ENCODE measurements at places on chromosomes 7 and 10. TPM values are rescaled to one million over a fixed set of nuclear protein-coding genes. Genes with fewer than 3 reads are reported as not detected.

PRLHR gene
- total RNA-seq = 0.17 TPM

LRRN3 gene
- total RNA-seq = 0.81 TPM

GPR37 gene
- 3.7 TPM for total RNA-seq

ZNF425 gene
- total RNA-seq = 2.8 TPM

GJD4 gene
- total RNA-seq = not detected

PMS2 gene
- 10.5 TPM for total RNA-seq

CFAP46 gene
- 1.0 TPM for total RNA-seq

FAM25C gene
- not detected for total RNA-seq

CRHR2 gene
- total RNA-seq = 0.12 TPM

DNA sequence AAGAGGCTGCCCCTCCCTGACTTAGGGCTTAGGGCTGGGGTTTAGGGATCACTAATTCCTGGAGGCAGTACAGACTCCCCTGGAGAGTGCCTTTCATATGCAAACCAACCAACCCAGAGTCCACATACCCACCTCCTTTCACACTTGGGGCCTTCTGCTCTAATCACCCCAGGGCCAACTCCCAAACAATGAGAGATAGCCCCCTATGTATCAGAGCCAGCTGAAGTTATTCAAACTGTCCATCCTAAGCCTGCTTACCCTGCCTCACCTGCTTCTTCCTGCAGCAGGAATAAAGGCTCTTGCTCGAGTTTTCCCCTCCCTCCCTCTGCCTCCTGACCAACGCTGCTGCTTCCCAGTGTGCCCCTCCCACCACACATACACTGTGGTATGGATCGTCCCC is 51.8 kb upstream of the SLC35G1 start:
- no peak for DNase-seq

GRCh38 chr10:81996927-81997326 is 121.9 kb downstream of the NRG3 start:
- DNase-seq = no peak

GRCh38 chr7:38323156-38323555 is 49.7 kb upstream of the TARP start:
- DNase-seq = no peak

- DNase-seq = peak; percentile 52
These were observed 39.2 kb downstream of the WBP1L start for GRCh38 chr10:102782673-102783551.

- DNase-seq = no peak
These were observed 785.7 kb upstream of the POM121L12 start for GRCh38 chr7:52249741-52250140.

DNA sequence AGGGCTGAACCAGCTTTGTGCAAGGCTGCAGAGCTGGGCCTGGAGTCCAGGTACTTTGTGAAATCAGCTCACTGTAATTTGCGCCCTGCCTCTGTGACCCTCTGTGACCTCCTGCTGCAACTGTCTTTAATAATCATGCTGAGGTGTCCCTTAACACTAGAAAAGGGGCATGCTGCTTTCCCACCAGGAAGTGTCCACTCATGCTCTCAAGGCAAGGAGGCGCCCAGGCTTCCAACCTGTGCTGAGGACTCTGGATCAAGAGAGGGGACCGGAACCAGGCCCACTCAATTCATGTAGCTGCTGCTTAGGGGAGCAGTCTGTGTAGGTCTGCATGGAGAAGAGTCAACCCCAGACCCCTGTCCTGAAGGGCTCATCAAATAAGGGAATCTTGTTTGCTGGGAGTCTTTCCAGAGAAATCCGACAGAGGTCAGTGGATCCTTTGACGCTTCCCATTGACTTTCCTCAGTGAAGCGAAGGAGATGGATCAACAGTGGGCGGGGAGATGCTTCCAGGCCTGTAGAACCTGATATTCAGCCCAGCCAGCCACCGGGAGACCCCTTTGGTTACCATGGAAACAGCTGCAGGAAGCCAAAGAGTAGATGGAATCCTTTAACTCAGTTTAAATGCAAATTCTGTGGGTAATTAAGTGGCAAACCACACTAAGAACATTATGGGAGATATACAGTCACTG is 945.9 kb downstream of the GRID1 start:
- DNase-seq = no peak

DNA sequence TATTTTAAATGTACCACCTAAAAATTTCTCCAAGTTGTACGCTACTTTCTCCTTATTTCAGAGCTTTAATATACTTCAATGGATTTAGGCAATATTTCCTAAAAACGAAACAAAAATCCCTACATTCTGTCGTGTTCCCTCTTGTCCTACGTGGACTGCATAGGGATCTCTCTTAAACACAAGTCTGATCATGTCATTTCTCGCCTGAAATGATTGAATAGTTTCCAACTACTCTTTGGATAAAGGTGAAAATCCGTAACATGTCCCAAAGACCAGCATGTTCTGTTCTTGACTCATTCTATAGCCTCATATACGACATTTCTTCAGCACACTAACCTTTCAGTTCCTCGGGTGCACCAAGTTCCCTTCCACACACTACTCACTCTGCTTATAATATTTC is 17.7 kb upstream of the TPK1 start:
- DNase-seq = no peak

GRCh38 chr7:143181349-143181748 is 1.9 kb upstream of the TAS2R39 start:
- no peak for DNase-seq

DNA sequence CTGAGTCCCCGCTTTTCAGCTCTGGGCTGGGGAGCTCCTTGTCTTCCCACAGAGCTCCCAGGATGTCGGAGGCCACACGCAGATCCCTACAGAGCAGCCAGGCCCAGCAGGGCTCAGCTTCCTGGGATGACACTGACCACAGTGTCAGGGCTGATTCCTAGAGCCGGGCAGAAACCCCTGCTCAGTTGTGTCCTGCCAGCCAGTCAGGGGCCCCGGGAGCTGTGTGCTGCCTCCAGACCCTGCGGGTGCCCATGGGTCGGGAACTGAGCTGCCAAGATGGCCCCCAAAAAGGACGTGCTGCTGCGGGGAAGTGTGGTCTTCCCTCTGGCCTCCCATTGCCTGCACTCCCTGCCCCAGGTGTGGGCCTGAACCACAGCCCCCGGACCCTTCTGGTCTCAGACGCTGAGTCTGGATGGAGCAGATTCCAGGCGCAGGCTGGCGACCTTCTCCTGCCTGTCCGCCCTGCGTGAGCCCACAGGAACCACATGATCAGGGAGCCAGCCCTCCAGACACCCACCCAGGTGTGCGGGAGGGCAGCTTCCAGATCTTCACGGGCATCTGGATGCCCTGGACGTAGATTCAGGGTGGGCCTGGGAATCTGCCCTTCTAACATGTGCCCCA is 217.4 kb downstream of the MAD1L1 start:
- DNase-seq = no peak

- peak; percentile 66 for DNase-seq
These were observed 129.3 kb downstream of the PKD1L1 start for GRCh38 chr7:47818796-47819606.

DNA sequence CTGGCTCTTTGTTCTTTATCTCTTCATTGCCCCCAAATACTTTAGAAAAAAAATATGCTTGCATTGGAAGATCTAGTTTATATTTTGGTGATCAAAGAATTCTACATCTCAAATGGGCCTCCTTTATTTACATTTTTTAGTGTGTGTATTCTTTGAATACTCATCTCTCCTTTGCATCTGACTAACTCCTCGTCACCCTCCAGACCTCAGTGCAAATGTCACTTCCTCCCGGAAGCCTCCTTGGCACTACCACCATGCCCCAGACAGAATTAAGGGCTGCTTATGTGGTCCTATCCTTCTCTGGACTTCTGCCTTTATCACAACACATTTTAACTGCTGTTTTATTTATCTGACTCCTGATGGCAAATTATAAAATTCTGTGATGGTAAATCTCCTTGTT is 52.0 kb upstream of the PPP1R3C start:
- DNase-seq = no peak

DNA sequence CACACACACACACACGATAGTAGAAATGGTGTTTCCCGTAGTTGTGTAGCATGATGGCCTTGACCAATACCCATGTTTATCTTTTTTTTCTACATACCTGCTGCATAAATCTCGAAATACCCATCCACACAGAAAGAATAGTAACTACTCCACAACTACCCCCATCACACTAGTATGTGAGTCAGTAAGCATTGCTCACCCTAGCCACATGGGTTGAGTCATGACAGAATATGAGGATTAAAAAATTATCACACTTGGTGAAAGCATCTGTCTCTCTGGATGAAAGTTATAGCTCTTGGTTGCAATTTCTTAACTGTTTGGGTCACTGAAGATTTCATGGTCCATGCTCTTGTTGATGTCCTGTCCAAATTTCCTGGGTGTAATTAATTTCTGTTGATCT is 103.4 kb upstream of the MDFIC start:
- no peak for DNase-seq

GRCh38 chr10:93152136-93152535 is 78.4 kb downstream of the CYP26A1 start:
- no peak for DNase-seq

- DNase-seq = no peak
These were observed 8.8 kb downstream of the OGDH start for GRCh38 chr7:44615149-44615611.

DNA sequence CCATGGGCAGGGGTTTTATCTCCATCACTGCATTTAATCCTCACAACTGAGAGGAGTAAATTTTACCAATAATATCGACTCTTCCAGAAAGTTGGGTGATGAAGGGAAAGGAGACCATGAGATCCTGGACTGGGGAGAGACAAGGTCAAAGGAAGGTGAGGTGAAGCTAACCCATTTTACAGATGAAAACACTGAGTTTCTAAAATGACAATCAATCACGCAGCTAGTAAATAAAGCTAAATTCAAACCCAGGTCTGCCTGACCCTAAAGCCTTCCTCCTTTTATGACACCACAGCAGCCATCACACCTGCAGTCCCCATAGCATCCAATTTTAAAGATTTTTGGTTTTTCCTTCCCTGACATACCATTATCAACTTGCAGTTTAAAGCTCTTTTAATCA is 64.0 kb upstream of the SLF2 start:
- DNase-seq = no peak

DNA sequence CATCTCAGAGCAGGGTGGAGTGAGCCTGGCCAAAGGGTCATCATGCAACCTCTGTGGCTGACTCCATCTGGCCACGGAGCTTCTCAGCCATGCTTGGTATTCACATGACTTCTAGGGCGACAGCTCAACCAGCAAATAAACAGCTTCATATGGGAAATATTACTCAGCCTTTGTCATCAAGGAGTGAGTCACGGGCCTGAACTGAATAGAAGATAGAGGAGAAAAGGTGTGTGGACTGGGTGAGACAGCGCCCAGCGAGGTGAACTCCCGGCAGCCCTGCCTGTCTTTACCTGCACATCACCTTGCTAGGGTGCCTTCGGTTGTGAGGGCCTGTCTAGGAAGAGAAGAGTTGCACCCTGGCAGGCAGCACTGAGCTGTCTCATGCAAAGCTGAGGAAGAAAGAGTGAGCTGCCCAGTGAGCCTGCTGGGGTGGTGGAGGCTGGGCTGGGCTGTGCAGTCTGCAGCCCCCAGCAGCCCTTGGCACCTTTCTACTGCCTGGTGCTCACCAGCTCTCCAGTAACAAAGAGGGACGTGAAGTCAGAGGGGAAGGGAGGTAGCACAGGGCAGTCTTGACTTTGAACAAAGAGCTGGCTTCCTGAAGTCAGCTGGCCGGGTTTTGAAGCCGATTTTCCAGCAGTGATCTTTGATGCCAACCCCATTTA is 114.2 kb downstream of the EGFR start:
- peak; percentile 81 for DNase-seq

GRCh38 chr7:128692623-128693270 is 20.7 kb downstream of the GARIN1A start:
- DNase-seq = no peak

- peak; percentile 8 for DNase-seq
These were observed 111.6 kb downstream of the ADCY1 start for GRCh38 chr7:45685619-45686240.

GRCh38 chr10:7561985-7562384 is 104.8 kb downstream of the ITIH5 start:
- DNase-seq = no peak

DNA sequence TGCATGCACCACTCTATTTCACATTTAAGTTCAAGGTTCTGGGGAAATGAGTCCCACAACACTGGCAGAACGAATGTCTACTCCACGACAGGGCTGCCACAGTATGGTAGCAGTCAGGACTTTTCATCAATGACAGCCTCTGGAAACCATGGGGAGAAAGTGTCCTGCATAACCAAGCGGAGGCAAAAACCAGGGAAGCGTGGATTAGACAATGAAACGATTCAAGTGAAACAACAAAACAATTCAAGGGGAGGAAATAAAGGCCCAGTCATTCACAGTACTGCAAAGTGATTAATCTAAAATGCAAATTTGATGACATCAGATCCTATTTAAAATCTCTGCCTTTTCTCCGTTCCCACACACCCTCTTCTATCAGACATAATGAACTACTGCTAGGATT is 168.2 kb downstream of the DPY19L1 start:
- DNase-seq = no peak

Measured in mucosa of gallbladder (tissue), 1 donor.